ENCODE measurements at places on chromosomes 12 and 14.
A peak's percentile ranks its signal among the peaks of the same experiment; 100 is the strongest.

- DNase-seq = no peak
Measured at GRCh38 chr12:51675071-51675803, 84.2 kb downstream of the SCN8A start.

- no peak for DNase-seq
Measured at GRCh38 chr12:131362291-131363211, 348.3 kb upstream of the SFSWAP start.

DNA sequence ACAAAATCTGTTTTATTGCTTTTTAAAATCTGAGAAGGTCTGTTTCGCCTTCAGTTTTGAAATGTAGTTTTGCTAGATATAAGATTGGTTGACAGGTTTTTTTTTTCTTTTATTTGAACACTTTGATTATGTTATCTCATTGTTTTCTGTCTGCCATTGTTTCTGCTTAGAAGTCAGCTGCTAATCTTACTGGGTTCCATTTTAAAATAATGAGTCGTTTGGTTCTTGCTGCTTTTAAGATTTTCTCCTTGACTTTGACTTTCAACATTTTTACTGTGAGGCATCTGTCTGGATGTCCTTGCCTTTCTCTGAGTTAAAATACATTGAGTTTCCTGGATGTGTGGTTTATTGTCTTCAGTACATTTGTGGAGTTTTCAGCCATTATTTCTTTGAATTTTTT, 56.7 kb downstream of the ADIPOR2 start:
- no peak for DNase-seq

DNA sequence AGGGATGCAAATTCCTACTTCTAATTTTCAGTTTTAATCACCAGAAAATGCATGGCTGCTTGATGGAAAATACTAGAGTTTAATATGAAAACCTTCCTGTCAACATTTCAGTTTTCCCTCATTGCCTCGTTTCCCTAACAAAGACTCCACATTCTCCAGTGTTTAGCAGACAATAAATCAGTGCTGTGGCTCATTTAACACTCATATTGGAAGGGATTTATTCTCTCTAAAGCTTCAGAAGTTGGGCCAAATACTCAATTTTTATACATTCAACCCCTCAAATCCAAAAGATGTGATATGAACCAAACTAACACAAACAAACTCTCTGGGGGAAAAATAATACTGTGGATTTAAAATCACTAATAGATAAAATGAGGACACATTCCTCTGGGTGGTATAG, 482.5 kb downstream of the FLRT2 start:
- DNase-seq = no peak

GRCh38 chr14:93011650-93012325, 88.8 kb downstream of the CHGA start:
- no peak for DNase-seq

GRCh38 chr12:59079472-59079871, 159.2 kb upstream of the LRIG3 start:
- DNase-seq = no peak

DNA sequence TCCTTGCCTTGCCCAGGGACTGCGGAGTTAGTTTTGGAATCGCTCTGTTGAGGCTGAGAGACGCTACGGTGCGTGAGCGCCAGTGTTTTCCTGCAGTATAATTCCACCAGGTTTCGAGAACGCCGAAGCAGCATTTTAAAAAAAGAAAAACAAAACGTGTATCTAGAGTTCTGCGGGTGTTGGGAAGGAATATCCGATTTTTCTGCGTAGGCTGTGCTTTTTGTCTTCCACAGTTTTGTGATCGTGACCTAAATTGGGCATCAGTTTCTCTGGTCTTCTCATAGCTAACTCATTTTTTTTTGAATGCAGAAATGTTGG, 778 bp downstream of the DNM1L start:
- no peak for DNase-seq

DNA sequence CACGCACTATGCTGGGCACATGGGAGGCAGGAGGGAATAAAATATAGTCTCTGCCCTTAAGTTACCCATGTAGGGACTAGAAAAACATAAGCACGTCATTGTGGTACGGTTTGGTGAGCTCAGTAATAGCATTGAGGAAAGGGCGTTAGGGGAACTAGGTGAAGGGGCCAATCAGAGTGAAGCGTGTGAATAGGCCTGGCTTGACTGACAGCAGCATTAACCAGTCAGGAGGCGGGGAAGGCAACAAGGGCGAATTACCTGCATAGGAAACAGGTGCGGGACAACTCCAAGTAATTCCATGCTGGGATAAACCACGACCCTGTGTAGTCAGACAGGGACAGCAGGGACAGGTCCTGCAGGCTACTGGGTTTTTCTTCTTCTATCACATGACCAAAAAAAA, 107.7 kb downstream of the UNC79 start:
- DNase-seq = no peak

- DNase-seq = no peak
Measured at GRCh38 chr14:61187196-61187905, 93.8 kb downstream of the TMEM30B start.

DNA sequence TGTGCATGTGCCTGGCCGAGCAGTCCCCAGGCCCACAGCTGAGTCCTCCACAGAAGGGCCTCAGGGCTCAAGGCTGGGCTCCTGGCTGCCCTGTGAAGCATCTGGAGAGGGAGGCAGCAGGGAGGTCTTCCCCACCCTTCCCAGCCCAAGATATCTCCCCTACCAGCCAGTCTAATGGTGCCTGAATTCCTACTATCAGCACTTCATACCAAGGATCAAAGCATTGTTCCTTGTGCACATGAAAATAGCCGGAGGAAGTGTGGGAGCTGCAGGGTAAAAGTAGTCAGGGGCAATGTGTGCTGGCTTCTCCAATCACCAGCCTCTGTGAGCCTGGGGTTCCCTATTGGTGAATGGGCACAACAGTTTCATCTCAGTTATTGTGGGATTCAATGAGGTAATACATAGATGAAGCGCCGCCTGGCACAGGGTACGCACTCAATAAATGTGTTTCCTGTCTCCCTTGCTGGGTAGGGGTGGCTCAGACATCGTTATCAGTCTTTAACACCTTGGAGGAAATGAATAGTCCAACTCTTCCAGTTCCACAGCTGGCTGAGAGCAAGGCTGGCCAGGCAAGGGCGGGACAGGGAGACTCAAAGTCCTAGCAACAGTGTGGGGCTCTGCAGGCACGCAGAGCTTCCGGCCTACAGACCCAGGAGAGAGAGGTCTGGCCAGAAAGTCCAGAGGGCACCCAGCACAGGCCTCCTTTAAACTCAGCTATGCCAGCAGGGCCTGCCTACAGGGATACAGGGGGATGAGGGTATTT, 39.1 kb upstream of the PNMA1 start:
- DNase-seq = peak; percentile 48

GRCh38 chr14:90659156-90659555, 157.1 kb downstream of the TTC7B start:
- DNase-seq = no peak

DNA sequence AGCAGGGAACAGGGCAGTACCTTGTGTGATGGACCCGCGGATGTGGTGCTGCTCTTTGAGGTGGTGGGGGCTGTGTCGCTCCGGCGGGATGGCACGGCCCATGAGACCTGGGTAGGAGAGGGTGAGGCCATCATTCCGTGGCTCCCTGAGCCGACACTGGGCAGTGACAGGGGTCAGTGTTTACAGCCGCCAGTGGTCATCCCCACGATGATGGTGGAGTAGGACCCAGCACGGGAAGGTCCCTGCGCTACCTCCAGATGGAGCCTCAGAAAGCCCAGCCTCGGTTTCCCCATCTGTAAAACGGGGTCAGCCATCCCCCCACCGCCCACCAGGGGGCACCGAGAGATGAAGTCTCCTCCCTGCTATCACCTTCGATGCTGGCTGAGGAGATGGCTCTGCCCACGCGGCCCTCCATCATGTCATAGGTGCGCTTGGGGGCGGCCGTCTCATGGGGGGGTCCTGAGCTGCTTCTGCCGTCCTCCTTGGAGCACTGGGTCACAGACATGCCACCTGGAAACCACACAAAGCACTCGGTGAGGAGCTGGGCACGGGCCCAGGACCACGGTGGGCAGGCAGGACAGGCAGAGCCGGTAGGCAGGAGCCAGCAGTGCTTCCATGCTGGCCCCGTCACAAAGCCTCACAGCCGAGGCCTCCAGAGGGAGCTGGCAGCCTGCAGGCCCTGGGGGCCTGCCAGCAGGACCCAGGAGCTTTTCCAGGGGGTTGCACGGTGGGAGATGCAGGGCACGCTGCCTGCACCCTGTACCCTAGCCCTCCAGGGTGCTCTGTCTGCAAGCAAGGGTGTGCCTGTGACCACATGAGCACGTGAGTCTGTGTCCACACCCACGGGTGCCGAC, 53.1 kb downstream of the RFLNA start:
- no peak for DNase-seq

GRCh38 chr14:67674480-67675218, at the start of gene VTI1B:
TSS of gene VTI1B (minus strand) at chr14:67674632. CDS start at chr14:67674489, 143 bp downstream.
- peak; percentile 74 for DNase-seq

GRCh38 chr12:122235741-122236140, 9.9 kb upstream of the DIABLO start:
- no peak for DNase-seq

GRCh38 chr14:22375321-22375930, 213.6 kb downstream of the DAD1 start:
- DNase-seq = no peak

- no peak for DNase-seq
Measured at GRCh38 chr14:69693145-69693544, 73.8 kb upstream of the SRSF5 start.

DNA sequence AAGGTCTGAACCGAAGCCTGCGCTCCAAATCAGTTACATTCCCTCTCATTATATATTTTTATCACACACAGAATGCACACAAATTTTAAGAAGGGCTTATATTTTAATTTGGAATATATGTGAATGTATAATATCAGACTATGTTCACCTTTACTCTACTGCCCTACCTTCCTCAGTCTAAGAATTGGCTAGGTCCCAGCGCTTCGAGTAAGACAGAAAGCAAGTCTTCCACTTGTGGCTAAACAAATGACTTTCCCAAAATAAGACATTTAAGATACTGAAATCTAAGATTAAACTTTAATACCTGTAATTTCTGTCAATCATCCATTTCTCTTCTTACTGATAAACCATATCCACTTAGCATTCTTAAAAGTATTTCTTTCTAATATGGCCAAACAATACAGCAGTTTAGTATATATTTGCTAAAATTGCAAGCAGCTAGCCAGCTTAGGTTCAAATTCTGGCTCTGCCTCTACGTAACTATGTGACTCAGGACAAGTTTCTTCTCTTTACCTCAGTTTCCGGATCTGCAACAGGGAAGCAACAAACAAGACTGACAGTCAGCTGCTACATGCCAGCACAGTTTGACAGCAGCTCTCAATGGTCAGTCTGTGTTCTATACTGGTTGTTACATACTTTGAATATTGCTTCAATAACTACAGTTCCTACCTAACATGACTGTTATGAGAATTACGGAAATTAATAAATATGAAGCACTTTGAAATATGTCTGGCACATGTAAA, 2.0 kb downstream of the INTS13 start:
- DNase-seq = no peak

DNA sequence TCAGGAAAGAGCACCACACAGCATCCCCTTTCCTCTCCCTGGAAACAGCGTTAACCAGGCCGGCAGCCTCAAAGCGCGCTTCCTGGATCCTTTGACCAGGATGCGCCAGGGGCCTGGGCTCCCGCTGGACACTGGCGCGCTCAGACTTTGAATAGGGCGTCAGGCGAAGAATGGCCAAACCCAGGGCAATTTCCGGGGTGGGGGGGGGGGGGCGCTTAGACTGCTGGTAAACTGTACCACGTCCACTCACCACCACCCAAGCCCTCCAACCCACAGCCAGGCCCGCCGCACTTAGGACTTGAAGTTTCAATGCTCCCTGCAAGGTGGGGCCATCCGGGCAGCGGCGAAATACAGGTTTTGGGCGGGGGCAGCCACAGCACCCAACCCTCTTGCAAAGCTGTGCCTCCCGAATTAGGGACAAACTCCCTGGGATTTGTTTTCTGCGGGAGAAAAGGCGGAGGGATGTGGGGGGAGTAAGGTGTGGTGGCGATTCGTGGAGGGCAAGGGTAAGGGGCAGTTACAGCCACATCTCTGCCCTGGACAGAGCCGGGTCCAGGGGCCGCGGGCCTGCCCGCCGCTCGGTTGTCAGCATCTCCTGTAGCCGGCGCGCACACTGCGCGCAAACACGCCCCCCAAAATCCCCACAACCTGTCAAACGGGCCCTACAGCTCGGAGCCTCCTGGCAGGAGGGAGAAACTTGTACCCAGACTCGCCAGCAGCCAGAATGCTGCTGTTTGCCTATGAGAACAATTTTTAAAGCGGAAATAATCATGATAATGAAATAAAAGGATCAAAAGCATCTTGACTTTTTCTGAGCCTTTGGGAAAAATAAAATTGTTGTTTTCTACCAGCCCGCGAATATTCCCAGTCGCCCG, 958 bp downstream of the RTN1 start:
- no peak for DNase-seq

DNA sequence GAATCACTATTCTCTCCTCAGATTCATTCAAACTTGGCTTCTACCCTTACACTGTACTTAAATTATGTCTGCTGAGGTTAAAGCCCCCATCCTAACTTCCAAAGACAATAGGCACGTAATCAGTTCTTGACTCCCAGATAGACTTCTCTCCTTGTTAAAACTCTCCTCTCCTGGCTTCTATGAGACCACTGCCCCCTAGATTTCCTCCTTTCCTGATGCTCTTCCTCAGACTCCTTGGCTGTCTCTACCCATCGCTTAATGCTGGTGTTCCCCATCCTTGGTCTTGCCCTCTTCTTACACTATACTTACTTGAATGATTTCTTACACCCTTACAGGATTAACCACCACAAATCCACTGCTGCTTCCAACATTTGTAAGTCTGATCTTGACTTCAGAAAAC, 32.8 kb downstream of the TC2N start:
- no peak for DNase-seq

DNA sequence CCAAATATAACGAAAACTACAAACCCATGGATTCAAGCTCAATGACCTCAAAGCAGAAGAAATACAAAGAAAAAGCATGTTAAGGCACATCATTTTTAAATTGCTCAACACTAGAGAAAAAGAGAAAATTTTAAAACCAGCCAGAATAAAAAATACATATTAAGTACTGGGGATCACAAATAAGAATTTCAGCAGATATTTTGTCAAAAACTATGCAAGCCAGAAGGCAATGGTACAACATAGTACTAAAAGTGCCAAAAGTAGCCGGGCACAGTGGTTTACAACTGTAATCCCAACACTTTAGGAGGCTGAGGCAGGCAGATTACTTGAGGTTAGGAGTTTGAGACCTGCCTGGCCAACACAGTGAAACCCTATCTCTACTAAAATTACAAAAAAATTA, 10.2 kb downstream of the SGPP1 start:
- DNase-seq = no peak

- no peak for DNase-seq
Measured at GRCh38 chr12:25089738-25090137, 105.2 kb downstream of the DNAI7 start.

- no peak for DNase-seq
Measured at GRCh38 chr12:57162553-57163125, 15.2 kb upstream of the LRP1-AS start.

DNA sequence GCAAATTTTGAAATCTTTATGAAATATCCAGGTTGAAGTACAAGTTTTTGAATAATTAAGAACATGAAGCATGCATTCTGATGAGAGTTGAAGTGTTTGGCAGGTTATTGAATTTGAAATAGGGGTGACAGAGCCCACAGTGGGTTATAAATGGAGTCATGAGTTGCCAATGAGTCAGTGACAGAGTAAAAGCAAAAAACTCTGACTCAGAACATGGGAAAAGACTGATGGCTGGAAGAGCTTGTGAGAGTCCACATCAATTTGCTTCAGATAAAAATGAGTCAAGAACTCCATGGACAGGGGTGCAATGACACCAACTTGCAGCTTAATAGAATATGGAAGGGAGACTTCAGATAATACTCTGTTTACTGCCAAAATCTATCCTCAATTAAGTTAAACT, 105.3 kb downstream of the SLC6A15 start:
- no peak for DNase-seq

- no peak for DNase-seq
Measured at GRCh38 chr14:105307052-105307727, 6.4 kb upstream of the BRF1 start.
